Smooth muscle cell of bladder (primary cell): ENCODE measurements at places on chromosomes 11 and 22. TPM values are rescaled to one million over a fixed set of nuclear protein-coding genes. Genes with fewer than 3 reads are reported as not detected.

SORL1 gene
- 8.5 and 10.2 TPM in 2 replicates for total RNA-seq

KIF18A gene
- total RNA-seq = 2.6 and 5.5 TPM in 2 replicates

MS4A7 gene
- total RNA-seq = not detected in 2 replicates

XKR3 gene
- not detected in 2 replicates for total RNA-seq

PLAAT4 gene
- 15.8 and 23.9 TPM in 2 replicates for total RNA-seq

SEC14L6 gene
- 0.14 and 0.18 TPM in 2 replicates for total RNA-seq

ARFGAP2 gene
- total RNA-seq = 82.6 and 85.6 TPM in 2 replicates

OR52N4 gene
- not detected in 2 replicates for total RNA-seq

RFPL3 gene
- total RNA-seq = not detected in 2 replicates

NLRP6 gene
- total RNA-seq = not detected in 2 replicates

FHIP1B gene
- total RNA-seq = 5.1 and 7.8 TPM in 2 replicates

SCGB1D2 gene
- not detected in 2 replicates for total RNA-seq

TP53I11 gene
- total RNA-seq = 11.5 and 13.0 TPM in 2 replicates

EXPH5 gene
- total RNA-seq = 0.09 and 1.00 TPM in 2 replicates

B3GAT1 gene
- 0.09 TPM in 1 of 2 replicates, not detected in the other for total RNA-seq

ZNF280A gene
- not detected in 2 replicates for total RNA-seq

MPZL2 gene
- total RNA-seq = under 0.01 TPM in 1 of 2 replicates, not detected in the other
